ENCODE measurements at places on chromosomes 3 and 15. TPM values are rescaled to one million over a fixed set of nuclear protein-coding genes. Genes with fewer than 3 reads are reported as not detected.

GP5 gene
- 0.31 TPM for total RNA-seq

SPATA12 gene
- total RNA-seq = not detected

GRCh38 chr3:154901278-154901677 lies 178.8 kb upstream of the MME start:
- no peaks in the 10 kb centered on the region for H3K27me3 ChIP-seq
- no peak overlapping the region for H3K27ac ChIP-seq

- no peak for DNase-seq
- no peaks in the 10 kb centered on the region for H3K27me3 ChIP-seq
- peak overlapping the region; percentile 93 for H3K4me3 ChIP-seq
- peaks cover 70% of the 10 kb centered on the region for H3K36me3 ChIP-seq
- peaks cover 62% of the 10 kb centered on the region for H3K4me1 ChIP-seq
- peak overlapping the region; percentile 98 for H3K27ac ChIP-seq
Measured at GRCh38 chr15:92899601-92899947, 550 bp upstream of the CHD2 start.

GRCh38 chr15:76793162-76793561 lies 112.0 kb downstream of the SCAPER start:
- H3K27me3 ChIP-seq = no peaks in the 10 kb centered on the region
- H3K4me3 ChIP-seq = no peak overlapping the region
- H3K27ac ChIP-seq = no peak overlapping the region
- H3K36me3 ChIP-seq = peaks cover 28% of the 10 kb centered on the region

DNA sequence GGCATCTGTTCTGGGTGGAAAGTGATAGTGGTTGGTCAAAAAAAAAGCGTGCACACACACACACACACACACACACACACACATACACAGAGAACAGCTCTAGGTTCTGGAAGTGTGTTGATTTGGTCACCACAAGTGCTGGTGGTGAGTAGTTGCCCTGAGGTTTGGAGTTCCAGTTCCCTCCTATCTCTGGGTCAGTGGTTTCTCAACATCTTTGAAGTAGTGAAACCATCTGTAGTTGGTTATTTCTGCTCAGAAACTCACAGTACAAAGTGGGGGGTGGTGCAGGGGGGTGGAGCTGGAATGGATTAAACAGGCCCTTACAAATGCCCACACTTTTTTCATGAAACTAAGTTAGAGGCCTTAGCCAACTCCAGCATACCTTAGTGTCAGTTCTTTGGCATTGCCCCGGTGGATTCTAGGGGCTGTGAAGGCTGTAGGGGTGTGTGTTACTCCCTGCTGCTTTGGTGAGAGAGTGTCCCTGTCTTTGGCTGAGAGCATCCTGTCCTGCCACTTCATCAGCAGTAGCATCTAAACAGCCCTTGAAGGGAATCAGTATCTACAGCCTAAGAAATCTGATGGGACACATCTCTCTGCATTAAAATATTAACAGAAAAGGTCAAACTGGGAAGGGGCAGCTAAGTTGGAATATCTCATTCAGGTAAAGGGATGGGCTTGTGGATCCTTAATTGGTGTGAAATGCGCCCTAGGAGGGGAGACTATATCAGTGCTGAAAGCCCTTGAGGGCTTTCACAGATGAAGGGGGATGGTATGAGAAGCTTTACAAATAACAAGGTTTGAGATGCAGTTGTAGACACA lies 20.6 kb downstream of the SMAD3 start:
- peak overlapping the region; percentile 72 for H3K4me3 ChIP-seq
- DNase-seq = peak; percentile 40
- peaks cover 50% of the 10 kb centered on the region for H3K36me3 ChIP-seq
- H3K27me3 ChIP-seq = no peaks in the 10 kb centered on the region
- peaks cover 100% of the 10 kb centered on the region for H3K4me1 ChIP-seq

GRCh38 chr15:68510558-68510957 lies 68.2 kb upstream of the CORO2B start:
- no peak overlapping the region for H3K27ac ChIP-seq
- DNase-seq = no peak
- no peaks in the 10 kb centered on the region for H3K4me1 ChIP-seq
- peaks cover 15% of the 10 kb centered on the region for H3K27me3 ChIP-seq
- H3K36me3 ChIP-seq = no peaks in the 10 kb centered on the region

GRCh38 chr3:40299721-40300335 lies 9.7 kb upstream of the EIF1B start:
- peaks cover 4% of the 10 kb centered on the region for H3K27me3 ChIP-seq
- H3K4me3 ChIP-seq = no peak overlapping the region
- H3K36me3 ChIP-seq = no peaks in the 10 kb centered on the region
- DNase-seq = no peak
- no peak overlapping the region for H3K27ac ChIP-seq

- H3K4me3 ChIP-seq = peak overlapping the region; percentile 19
- H3K36me3 ChIP-seq = no peaks in the 10 kb centered on the region
- peaks cover 7% of the 10 kb centered on the region for H3K4me1 ChIP-seq
Measured at GRCh38 chr15:99076109-99076508, 28.8 kb upstream of the SYNM start.

GRCh38 chr3:127706785-127707351 lies 34.1 kb downstream of the ABTB1 start:
- H3K4me3 ChIP-seq = no peak overlapping the region
- H3K27ac ChIP-seq = no peak overlapping the region
- H3K27me3 ChIP-seq = no peaks in the 10 kb centered on the region

- DNase-seq = no peak
- no peak overlapping the region for H3K4me3 ChIP-seq
- no peaks in the 10 kb centered on the region for H3K36me3 ChIP-seq
- no peaks in the 10 kb centered on the region for H3K4me1 ChIP-seq
Measured at GRCh38 chr3:150210461-150211110, 197.5 kb upstream of the TSC22D2 start.

GRCh38 chr15:70854666-70854976 lies 664 bp upstream of the LARP6 start:
- H3K4me1 ChIP-seq = peaks cover 5% of the 10 kb centered on the region
- peaks cover 57% of the 10 kb centered on the region for H3K27me3 ChIP-seq
- no peak overlapping the region for H3K27ac ChIP-seq

DNA sequence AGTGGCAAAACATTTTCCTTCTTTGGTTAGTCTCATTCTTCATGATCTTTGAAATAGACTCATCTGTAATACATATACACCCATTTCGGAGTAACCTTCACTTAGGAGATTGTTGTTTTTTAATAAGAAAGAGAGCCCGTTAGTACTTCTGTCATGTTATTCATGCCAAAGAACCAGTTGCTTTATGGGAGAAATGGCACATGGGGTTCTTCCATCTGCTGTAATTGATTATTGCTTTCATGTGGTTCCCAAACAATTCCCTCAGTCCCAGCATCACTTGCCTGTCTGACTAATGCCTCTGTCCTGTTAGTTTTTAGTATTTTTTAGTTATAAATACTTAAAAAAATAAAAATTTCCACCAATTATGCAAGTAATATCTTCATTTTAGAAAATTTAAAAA lies 33.8 kb upstream of the FAH start:
- DNase-seq = no peak
- no peak overlapping the region for H3K27ac ChIP-seq
- peaks cover 13% of the 10 kb centered on the region for H3K36me3 ChIP-seq
- H3K27me3 ChIP-seq = no peaks in the 10 kb centered on the region

GRCh38 chr15:63124506-63124905 lies 2.8 kb downstream of the LACTB start:
- H3K4me3 ChIP-seq = no peak overlapping the region
- no peaks in the 10 kb centered on the region for H3K27me3 ChIP-seq
- peaks cover 19% of the 10 kb centered on the region for H3K36me3 ChIP-seq
- DNase-seq = no peak
- peaks cover 24% of the 10 kb centered on the region for H3K4me1 ChIP-seq

DNA sequence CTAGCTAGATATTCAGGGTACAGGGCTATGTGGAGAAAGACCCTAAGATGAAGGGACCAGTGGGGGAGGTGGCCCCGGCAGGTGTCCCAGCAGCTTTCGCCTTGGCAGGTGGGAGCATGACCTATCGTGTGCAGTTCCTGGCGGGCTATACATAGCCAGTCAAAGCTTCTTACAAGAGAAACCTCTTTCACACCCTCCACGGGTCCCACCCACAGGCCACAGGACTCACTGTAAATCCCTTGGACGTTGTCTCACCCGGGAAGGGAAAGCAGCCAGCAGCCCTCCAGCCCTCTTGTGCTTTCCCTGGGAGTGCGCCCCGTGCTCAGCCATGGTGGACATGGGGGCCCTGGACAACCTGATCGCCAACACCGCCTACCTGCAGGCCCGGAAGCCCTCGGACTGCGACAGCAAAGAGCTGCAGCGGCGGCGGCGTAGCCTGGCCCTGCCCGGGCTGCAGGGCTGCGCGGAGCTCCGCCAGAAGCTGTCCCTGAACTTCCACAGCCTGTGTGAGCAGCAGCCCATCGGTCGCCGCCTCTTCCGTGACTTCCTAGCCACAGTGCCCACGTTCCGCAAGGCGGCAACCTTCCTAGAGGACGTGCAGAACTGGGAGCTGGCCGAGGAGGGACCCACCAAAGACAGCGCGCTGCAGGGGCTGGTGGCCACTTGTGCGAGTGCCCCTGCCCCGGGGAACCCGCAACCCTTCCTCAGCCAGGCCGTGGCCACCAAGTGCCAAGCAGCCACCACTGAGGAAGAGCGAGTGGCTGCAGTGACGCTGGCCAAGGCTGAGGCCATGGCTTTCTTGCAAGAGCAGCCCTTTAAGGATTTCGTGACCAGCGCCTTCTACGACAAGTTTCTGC lies 15.0 kb downstream of the GRK7 start:
- H3K4me3 ChIP-seq = no peak overlapping the region
- no peaks in the 10 kb centered on the region for H3K36me3 ChIP-seq
- DNase-seq = no peak
- no peak overlapping the region for H3K27ac ChIP-seq

DNA sequence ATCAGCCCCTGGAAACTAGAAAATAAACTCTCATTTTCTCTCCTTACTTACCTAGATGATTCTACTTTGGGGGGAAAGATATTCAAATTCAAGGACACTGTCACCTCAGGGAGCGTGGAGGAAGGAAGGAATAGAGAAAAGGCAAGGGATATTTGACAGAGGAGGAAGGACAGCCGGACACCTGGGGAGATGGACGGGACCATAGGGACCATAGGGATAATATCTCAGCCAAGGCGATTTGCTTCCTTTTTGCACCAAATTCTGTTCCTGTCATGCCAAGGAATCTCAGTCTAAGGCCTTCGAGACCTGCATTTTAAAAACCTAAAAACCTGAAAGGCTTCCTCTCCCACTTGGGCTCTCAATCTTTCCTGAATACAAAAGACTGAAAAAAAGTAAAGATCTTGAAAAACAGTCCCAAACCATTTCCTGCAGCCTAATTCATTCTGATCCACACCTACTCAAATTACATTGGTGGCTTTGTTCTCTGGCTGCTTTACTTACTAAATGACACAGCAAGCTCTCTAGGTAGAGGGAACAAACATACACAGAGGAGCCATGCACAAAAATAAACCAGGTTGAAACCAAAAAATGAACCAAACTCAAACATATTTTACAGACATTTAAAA lies 73.9 kb upstream of the SLC24A5 start:
- H3K27ac ChIP-seq = no peak overlapping the region
- H3K4me3 ChIP-seq = no peak overlapping the region
- DNase-seq = no peak
- H3K36me3 ChIP-seq = no peaks in the 10 kb centered on the region
- no peaks in the 10 kb centered on the region for H3K27me3 ChIP-seq
- H3K4me1 ChIP-seq = no peaks in the 10 kb centered on the region

- H3K27ac ChIP-seq = no peak overlapping the region
- no peak overlapping the region for H3K4me3 ChIP-seq
- H3K36me3 ChIP-seq = no peaks in the 10 kb centered on the region
- H3K27me3 ChIP-seq = peaks cover 1% of the 10 kb centered on the region
Measured at GRCh38 chr3:73351423-73352071, 273.2 kb downstream of the PDZRN3 start.

DNA sequence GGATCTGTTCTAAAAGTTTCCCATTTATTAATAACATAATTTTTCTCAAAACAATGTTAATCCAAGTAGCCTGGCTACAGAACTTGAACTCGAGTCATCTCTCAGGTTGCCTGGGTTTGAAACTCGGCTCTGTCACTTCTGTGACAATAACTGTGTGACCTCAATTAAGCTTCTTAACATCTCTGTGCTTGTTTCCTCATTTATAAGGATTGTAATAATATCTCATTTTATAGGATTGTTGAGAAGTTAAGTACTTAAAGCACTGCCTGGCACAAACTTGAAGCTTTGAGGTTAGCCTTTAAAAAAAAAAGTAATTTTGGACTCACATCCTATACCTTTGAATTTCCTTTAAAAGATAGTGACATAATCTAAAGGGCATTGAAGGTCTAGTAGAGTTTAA lies 3.4 kb downstream of the RAB5A start:
- DNase-seq = no peak
- peaks cover 52% of the 10 kb centered on the region for H3K4me1 ChIP-seq
- no peaks in the 10 kb centered on the region for H3K27me3 ChIP-seq
- H3K36me3 ChIP-seq = peaks cover 28% of the 10 kb centered on the region

DNA sequence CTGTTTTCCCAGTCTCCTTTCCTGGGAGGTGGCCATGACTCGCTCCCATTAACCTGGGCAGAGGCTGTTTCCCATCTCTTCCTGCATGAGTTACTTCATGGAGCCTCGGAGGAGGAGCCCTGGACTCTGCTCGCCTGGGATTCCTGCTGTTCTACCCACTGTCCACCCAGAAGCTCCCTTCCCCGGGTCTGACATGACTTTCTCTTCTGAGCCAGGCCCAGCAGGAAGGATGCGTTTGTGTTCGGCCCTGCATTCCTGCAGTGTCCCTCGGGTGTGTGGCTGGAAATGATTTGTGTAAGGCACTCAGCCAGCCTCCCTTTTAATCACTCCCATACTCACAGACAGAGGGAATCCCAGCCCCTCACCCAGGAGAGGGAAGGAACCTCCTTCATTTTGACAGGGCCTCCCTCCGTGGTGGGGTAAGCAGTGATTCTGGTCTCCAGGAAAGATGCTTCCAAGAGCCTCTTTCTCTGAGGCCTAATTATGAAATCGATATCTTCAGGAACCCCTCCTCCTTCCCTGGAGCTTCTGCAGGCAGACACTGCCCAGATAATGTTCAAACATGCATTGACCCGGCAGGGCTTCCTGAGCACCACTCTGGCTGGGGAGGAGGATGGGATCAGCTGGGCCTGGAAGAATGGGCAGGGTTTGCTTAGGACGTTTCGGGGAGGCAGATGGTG lies 41.6 kb upstream of the DLG1 start:
- no peak for DNase-seq
- H3K4me3 ChIP-seq = no peak overlapping the region
- H3K36me3 ChIP-seq = no peaks in the 10 kb centered on the region
- H3K4me1 ChIP-seq = no peaks in the 10 kb centered on the region

SKOR1 gene
- 0.21 TPM for total RNA-seq

GRCh38 chr3:138513090-138513843 lies 78.9 kb downstream of the ESYT3 start:
- H3K27me3 ChIP-seq = no peaks in the 10 kb centered on the region
- peak overlapping the region; percentile 37 for H3K4me3 ChIP-seq
- H3K4me1 ChIP-seq = peaks cover 28% of the 10 kb centered on the region
- peak; percentile 3 for DNase-seq

DNA sequence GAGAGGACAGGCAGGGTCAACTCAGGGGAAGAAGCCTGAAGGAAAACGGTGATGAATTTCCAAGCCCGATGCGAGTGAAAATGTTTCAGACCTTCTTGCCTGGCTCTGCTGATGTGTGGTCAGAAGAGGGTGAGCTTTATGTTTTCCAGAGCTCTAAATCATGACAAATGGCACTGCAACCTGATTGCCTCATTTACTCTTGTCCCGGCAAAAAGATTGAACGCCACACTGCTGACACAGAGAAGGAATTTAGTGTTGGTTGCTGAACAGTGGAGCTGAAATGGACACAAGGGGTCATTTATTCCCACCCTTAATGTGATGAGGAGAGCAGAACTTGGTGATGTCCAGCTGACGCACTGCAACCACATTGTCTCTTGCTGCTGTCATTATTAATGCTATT lies 36.1 kb upstream of the GABRG3 start:
- no peaks in the 10 kb centered on the region for H3K4me1 ChIP-seq
- H3K27ac ChIP-seq = no peak overlapping the region
- no peaks in the 10 kb centered on the region for H3K27me3 ChIP-seq
- no peak for DNase-seq
- H3K36me3 ChIP-seq = no peaks in the 10 kb centered on the region
- no peak overlapping the region for H3K4me3 ChIP-seq
